Thoracic aorta (tissue), 2 donors: ENCODE measurements at places on chromosomes 13 and 19.

DNA sequence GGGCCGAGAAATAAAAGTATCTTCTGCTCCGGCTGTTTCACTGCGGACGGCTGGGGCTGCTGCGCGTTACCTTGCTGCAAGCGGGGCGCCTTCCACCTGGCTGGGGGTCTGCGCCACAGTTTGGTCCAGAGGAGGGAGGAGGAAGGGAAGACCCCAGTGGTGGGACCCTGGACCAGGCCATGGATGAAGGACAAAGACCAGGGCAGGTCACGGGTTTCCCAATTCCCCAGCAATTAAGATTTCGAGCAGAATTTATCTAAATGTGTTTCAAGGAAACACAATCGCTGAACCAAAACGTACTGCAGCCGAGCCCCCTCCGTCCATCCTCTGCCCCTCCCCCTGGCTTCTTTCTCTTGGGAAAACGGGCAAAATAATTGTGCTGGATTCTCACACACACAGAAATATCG, 2.9 kb downstream of the SOX1 start:
- DNase-seq = no peak

DNA sequence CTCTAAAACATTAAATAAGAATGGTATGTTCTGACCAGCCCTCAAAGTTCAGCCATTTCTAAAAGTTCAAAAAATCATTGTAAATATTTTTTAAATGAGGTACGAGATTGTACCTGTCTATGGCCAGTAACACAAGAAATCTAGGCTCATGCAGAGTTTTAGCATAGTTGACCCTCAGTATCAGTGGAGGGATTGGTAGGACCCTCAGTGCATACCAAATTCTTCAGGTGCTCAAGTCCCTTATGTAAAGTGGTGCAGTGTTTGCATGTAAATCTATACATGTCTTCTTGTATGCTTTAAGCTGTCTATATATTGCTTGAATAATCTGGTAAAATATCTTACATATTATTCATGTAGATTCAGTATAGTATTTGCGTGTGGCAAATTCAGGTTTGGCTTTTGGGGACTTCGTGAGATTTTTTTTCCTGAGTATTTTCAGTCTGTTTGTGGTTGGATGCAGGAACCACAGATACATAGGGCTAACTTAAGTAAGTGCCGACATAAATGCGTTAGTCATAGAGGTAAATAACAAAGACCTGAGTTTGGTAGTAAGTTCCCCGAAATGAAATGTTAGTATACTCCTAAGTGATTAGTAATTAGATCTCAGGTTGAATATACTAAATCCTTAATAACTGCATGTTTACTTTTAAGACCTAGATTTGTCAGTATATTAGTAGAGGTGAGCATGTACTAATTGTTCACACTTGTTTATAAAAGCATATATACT, 7.8 kb downstream of the MIR17HG start:
- no peak for DNase-seq

DNA sequence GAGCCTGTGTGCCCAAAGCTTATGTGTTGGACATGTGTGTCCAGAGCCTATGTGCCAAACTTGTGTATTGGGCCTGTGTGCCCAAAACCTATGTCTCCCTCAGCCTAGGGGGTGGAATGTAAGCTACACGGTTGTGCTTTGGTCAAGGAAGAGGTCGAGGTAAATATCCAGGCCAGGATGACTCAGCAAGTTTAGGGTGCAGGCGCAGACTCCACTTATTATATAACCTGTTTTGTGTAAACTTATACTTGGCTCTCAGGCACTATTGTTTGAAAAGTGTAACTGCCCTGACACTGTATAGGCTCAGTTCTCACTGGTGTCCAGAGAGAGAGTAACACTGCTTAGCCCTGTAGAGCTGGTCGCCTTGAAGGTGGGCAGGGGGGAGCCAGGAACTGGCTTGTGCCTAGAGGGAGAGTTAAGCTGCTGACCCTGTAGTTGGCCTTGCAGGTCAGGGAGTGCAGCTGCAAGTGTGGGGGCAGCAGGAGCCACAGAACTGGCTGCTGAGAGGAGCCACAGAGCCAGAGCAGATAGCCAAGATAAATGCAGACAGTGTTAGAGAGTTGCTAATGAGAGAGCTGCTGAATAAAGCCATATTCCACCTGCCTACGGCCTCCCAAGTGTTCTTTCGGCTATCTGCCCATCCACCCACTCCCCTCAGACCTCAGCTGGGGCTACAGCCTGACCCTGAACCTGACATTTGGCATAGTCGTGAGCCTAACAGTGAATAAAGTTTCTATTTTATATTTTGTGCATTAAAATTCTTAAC, 517.2 kb upstream of the SLITRK1 start:
- no peak for DNase-seq

DNA sequence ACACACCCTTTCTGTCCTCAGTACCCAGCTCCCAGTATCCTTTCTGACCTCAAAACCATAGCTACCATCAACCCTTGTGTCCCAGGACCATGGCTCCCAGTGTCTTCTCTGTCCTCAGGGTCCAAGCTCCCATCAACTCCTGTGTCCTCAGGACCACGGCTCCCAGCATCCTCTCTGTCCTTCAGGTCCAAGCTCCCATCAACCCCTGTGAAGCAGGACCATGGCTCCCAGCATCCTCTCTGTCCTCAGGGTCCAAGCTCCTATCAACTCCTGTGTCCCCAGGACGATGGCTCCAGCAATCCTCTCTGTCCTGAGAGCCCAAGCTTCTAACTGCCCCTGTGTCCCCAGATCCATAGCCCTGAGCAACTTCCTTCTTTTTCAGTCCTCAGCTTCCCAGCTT, 1.7 kb upstream of the CADM4 start:
- DNase-seq = no peak

GRCh38 chr19:46369817-46370216, 22.9 kb downstream of the PPP5C start:
- DNase-seq = no peak

- DNase-seq = no peak
Measured at GRCh38 chr19:815775-816499, 5.8 kb downstream of the PLPPR3 start.
